ENCODE measurements at places on chromosomes 4 and X.

- peak; percentile 56 for DNase-seq
Observed at GRCh38 chrX:149512225-149512885, 7.2 kb upstream of the IDS start.

DNA sequence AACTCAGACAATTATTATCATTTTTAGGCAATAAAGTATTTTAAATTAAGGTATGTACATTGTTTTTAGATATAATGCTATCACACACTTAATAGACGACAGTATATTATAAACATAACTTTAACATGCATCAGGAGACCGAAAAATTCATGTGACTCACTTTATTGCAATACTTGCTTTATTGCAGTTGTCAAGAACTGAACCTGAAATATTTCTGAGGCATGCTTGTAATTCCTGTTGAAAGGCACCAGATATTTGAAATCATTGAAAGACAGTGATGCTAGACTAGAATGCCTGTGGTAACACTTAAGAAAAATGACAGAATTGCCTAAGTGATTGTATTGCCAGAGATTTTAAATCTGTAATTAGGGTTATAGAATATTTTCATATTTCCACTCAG lies 175.6 kb upstream of the MAGEB2 start:
- DNase-seq, result no peak

DNA sequence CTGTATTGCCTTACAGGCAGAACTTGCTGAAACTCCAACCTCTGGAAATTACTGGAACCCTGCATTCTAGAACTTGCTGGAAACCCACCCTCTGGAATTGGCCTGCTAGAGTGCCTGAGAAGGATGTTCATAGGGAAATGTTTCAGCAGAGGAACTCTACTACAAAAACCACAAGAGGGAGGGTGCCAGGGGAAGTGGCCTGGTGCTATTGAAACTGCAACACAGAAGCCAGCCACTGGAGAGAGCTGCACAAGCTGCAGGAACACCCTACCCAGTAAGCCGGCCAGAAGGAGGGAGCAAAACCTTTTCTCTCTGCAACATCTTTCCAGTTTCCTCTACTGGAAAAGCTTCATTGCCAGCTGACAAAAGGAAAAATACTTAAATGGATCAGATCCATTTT lies 2.5 kb upstream of the BRWD3 start:
- DNase-seq, result peak; percentile 0

DNA sequence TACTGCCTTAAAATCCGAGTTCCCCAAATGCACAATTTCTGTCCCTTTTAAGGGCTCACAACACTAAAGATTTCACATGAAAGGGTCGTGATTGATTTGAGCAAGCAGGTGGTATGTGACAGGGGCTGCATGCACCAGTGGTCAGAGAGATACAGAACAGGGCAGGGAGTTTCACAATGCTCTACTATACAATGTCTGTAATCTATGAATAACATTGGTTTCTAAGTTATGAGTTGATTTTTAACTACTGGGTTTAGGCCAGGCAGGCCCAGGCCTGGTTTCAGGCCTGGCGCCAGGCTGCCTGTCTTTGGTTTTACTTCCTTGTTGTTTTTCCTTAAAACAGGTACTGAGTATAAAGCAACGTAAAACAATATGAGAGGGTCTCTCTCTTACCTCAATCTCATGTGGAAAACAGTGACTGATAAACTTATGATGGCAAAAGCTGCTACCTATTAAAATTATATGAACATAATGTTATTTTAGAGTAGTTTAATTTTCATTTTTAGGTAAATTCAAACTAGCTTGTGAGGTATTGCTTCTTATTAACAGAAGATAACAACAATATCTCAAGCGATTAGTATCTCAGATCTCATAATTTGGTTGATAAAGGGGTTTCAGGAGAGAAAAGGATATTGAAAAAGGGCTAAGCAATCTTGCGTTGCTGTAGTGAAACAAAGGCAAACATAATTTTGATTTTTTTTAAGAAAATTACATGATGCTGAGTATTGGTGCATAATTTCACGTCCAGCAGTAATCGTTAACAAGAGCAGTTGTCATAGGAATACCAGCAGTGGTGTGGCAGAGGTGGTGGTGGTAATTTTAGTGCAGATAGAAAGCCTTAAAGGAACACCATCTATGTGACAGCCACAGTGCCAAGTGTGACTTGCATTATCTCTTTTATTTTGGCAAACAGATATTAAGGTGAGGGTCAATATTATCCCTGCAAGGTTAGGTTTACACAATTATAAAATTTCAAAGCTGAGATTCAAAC lies 944.4 kb upstream of the GRID2 start:
- DNase-seq, result no peak

- no peak for DNase-seq
Observed at GRCh38 chr4:171553961-171554360, 259.2 kb upstream of the GALNTL6 start.

GRCh38 chr4:87052615-87053014 lies 117.8 kb downstream of the AFF1 start:
- no peak for DNase-seq

DNA sequence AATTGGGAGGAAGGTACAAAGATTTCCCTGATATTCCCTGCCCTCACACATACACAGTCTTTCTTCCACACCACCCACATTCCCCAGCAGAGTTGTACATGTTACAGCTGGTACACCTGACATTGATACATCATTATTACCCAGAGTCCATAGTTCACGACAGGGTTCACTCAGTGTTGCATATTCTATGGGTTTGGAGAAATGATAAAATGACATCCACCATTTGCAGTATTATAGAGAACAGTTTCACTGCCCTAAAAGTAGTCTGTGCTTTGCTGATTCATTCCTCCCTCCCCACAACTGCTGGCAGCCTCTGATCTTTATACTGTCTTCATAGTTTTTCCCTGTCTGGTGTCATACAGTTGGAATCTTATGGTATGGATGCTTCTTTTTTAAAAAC lies 15.0 kb downstream of the AGA start:
- no peak for DNase-seq

DNA sequence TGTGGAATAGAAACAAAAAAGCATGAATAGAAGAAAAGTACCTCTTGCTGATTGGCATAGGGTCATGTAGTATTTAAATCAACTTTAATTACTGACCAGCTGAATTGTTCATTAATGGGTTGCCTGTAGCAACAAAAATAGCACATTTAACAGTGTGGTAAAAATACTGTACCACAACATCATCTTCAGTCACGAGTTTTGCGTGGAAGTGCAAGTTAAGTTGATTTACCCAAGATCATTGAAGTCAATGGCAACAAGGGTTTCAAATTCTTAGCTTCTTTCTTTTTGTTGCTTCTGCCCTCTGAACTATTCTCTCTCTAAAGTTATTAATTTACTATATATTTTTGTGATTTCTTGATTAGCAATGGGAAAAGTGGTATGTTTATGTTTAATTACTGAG lies 526.6 kb downstream of the C4orf33 start:
- DNase-seq, result no peak

Measured in brain (organoid and tissue), 16 donors.